ENCODE measurements at places on chromosomes 1 and 21.
A peak's percentile ranks its signal among the peaks of the same experiment; 100 is the strongest.

DNA sequence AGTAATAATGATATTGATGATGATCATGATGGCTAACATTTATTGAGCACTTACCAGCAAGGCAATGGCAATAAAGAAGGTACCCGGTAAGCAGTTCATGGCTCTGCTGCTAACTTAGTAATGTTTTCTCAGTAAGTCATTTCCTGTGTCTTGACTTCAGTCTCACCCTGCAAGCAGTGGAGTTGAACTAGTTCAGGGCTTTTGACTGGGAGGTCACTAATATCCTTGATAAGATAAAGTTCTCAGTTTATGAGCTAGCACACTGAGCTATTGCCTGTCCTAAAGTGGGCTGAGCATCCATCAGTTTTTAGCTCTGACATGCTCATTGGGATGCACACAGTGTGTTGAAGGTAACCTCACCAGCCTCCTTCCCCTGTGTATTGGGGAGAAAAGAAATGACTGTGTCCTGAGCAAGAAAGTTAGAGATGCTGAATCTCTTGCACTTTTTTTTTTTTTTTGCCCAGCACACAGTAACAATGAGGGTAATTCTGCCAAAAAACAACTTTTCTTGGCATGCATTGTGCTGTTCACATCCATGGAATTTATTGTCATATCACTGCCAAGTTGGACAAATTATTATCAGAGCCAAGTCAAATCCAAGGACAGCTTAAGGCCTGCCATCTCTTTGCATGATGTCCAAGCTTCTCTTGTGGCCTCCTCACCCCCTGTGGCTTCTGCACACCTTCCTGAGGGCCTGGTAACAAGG is 55.5 kb upstream of the GADD45A start:
- DNase-seq, result no peak

GRCh38 chr1:240602189-240602588 is 9.8 kb downstream of the GREM2 start:
- no peak for DNase-seq

GRCh38 chr1:42480921-42481320 is 17.8 kb downstream of the CCDC30 start:
- DNase-seq, result no peak

GRCh38 chr1:22155517-22155916 is 12.6 kb upstream of the WNT4 start:
- no peak for DNase-seq

DNA sequence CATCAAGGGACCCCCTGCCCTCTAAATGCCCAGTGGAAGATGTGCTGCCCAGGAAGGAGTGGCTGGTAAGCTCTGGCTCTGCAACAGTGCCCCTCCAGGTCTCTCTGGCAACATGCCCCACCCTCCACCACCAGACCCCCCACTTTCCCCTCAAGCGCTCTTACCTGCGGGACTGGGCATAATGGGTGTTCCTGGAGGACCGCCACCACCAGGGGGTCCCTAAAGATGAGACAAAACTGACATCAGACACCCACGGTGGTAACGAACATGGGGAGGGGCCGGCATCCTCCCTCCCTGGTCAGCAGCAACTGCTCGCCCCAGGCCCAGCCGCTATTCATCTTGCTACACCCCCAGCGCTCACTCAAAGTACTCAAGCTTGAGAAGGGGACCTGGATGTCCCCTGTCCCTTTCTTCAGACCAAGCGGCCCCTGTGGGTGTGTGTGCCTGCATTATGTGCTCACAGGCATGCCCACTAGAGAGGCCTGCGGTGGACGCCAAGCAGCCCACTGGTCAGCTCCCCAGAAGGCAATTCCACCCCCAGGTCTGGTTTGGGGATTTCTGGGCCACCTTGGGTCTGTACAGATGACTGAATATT is 40.9 kb downstream of the MRPL37 start:
- no peak for DNase-seq

DNA sequence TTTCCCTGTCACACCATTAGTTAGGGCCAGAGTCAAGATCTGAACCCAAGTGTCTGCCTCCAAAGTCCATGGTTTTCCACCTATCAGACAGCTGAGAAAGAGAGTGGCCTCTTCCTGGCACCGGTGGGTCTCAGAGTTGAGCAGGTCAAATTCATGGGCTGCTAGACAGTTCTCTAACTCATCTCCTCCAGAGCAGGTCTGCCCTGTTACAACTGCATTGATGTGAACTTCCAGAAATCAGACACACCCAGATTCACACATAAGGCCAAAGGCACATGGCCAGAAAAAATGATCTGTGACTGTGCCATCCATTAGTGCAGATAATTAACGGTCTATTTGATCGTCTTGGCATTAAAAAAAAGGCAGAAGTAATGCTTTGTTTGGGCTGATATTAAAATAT is 17.5 kb downstream of the SMIM12 start:
- no peak for DNase-seq

GRCh38 chr1:165876121-165876520 is 48.7 kb downstream of the UCK2 start:
- no peak for DNase-seq

DNA sequence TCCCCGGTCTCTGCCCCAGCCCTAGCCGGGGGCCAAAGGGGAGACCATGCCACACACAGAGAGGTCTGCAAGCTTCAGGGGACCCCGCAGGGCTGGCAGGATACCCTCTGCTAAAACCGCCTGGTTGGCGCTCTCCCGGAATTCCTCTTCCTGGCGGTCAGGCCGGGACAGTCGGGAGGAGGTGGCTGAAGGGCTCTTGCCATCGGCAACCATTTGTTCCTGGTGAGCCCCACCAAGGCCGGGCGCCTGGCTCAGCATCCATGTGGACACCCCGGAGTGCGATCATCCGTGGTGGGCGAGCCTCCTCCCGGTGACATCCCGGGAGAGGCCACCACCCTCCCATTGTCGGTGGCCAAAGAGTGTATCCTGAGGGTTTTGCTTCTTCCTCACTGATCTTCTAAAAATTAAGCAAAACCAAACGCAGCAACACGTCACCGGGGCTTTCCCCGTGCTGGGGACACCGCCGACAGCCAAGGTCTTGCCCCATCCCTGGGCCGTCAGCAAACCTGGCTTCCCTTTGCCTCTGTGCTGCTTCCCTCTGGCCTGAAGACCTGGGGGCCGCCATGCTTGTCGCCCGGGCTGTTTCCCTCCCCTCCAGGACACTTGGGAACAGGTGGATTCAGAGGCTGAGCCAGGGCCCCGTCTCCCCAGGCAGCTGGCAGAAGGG is 59.1 kb upstream of the TTC34 start:
- DNase-seq, result no peak

- no peak for DNase-seq
These were observed 1.1 kb downstream of the ZNF672 start for GRCh38 chr1:248839168-248839555.

GRCh38 chr1:87030740-87031690 is 116.6 kb downstream of the HS2ST1 start:
- no peak for DNase-seq

GRCh38 chr1:1441002-1441888 is 5.8 kb downstream of the VWA1 start:
- peak; percentile 41 for DNase-seq

DNA sequence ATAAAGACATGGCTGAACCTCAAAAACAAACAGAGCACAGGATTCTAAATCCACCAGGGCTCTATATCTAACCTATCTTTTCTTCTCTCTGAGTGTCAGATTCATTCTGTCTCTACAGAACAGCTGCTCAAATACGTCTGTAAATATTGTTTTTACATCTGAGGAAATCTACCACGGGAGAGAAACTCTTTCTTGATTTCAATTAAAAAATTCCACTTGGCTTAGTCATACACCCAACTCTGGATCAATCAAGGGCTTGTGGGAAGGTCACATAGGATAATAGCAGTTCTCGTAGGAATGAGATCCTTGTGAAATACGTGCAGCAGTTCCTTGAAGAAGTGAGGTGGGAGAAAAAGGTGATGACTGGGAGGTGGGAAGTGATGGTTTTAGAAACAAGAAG is 1355.7 kb upstream of the ADGRL2 start:
- no peak for DNase-seq

DNA sequence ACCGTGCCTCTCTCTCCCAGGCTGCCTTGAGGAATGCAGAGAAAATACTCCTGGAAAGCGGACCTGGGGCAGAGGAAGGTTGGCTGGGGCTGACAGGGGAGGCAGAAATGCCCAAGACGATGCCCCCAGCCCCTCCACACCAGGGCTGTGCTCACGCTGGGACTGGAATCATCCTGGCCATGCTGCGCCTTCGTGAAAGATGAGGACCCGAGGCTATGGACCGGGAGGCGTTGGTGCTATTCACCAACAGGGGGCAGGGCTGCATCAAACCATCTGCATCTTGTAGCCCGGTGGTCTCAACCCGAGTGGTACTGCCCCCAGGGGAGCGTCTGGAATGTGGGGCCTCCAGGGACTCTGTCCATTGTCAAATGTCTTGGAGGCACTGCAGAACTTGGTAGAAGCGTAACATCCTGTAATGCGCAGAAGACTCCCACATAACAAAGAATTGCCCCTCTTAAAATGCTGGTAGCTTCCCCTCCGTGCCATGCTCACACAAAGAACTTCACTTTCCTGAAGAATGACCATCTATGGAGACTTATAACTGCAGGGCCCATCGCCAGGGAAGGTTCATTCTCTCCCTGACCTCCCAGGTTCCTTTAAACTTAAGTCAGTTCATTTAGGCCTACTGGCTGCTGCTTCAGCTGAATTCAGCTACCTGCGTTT is 251.2 kb downstream of the RRAGC start:
- peak; percentile 12 for DNase-seq

DNA sequence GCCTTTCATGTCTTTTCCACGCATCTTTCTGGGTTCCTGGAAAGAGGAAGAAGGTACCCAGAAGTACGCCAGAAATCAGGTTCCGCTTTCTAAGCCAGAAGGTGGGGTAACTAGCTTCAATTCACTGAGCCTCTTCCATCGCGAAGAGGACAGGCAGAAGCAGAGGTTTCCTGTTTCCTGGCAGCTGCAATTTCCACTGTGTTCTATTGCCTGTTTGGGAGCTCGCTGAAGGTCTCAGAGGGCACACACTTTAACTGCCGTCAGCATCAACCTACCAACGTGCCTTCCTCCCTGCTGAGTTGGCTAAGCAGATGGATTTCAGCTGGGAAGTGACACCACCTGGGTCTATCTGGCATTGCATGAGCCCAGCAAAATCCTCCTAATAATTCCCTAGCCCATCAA is 10.0 kb downstream of the NCF2 start:
- no peak for DNase-seq

GRCh38 chr1:185087746-185088145 is 42.4 kb downstream of the RNF2 start:
- no peak for DNase-seq

DNA sequence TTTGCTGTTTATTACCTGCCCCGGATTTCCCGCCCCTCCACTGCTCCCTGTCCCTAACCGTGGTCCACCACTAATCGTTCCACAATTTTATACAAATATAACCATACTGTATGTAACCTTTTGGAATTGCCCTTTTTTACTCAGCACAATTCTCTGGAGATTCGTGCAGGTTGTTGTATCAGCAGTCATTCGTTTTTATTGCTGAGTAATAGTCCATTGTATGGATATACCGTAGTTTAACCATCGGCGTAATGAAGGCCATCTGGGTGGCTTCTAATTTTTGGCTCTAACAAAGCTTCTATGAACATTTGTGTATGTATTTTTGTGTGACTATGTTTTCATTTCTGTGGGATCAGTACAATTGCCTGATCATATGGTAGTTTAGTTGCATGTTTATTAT is 50.0 kb downstream of the UCK2 start:
- no peak for DNase-seq

- no peak for DNase-seq
These were observed 2.0 kb downstream of the PRMT6 start for GRCh38 chr1:107058245-107059032.

GRCh38 chr1:29640428-29640785 is 404.1 kb downstream of the PTPRU start:
- DNase-seq, result no peak

- DNase-seq, result no peak
These were observed 7.4 kb downstream of the CD48 start for GRCh38 chr1:160704250-160704649.

DNA sequence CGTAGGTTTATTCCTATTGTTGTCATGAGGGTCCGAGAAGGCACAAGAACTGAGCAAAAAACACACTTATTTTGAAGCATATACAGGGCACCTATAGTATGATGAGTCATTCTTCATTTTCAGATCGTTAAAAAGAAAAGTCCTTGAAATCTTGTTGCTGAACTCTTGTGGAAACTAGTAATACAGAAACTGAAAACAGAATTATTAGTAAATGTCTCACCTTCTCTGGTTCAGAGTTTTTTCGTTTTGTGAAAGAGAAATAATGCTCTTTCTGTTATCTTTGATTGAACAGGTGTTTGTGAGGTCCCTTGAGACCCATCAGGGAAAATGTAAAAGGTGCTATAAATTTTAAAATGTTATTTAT is 102.0 kb upstream of the COA6 start:
- DNase-seq, result no peak

- no peak for DNase-seq
These were observed 106.2 kb upstream of the VAMP3 start for GRCh38 chr1:7664893-7665250.

GRCh38 chr1:197553281-197553680 is 222.0 kb downstream of the DENND1B start:
- DNase-seq, result no peak

- no peak for DNase-seq
These were observed 22.5 kb upstream of the KHDRBS1 start for GRCh38 chr1:31991182-31991581.

GRCh38 chr1:154533952-154534844 is 24.3 kb downstream of the UBE2Q1 start:
- peak; percentile 59 for DNase-seq

DNA sequence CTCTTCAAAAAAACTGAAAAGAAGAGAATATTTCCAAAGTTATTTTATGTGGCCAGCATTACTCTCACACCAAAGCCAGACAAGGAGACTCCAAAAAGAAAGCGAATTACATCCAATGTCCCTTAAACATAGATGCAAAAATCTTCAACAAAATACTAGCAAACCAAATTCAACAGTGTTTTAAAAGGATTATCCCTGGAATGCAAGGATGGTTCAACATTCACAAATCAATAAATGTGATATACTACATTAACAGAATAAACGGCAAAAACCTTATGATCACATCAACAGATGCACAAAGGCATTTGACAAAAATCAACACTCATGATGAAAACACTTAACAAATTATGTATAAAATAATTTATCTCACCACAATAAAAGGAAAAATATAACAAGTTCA is 207.8 kb downstream of the DENND1B start:
- no peak for DNase-seq

DNA sequence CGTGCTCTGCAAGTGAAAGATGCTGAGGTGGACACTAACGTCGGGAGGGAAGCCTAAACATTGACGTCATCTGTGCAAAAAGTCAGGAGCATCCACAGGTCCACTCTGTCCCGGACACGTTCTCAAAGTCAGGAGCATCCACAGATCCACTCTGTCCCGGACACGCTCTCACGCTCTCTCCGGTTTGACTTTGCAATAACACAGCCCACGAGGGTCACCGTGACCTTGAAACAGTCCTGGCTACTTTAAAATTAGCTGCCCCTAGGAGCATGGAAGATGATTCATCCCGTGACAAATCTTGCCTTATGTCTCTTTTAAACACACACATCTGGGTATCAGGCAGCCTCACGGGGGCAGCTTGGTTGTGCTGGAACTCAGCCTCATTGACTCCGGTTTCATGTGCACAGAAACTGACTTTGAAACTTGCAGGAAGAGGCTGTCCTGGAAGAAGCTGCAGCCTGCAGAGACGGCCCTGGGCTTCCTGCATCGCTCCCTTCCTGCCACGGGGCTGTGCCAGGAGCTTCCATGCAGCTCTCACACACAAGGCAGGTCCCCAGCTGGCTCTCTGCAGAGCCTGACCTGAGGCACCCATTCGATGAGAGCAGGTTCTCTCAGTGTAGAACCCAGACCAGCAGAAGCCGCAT is 18.1 kb upstream of the COL18A1 start:
- no peak for DNase-seq

Measured in HepG2 (cell line).